ENCODE measurements at places on chromosomes 16 and 17.

- DNase-seq = no peak
These were observed 21.1 kb upstream of the NSMCE1 start for GRCh38 chr16:27289669-27290068.

DNA sequence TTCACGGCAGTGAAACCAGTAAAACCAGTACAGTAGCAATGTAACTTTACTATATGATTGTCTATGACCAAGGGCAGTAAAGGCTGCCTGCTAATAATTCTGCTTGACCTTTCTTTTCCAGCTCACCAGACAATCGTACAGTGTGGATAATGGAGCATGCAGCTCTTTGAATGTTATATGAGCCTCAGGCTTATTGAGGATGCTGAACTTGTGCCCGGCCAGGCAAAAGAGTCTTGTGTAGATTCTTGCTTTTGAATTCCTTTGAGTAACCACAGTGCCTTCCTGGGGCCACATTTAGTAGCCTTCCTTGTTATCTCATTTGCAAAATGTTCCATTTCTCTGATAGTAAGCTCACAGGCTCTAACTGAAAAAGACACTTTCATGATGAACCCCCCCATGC lies 131.8 kb downstream of the CDH11 start:
- no peak for DNase-seq

- DNase-seq = no peak
These were observed 81.8 kb upstream of the TBC1D3K start for GRCh38 chr17:37842401-37842800.

DNA sequence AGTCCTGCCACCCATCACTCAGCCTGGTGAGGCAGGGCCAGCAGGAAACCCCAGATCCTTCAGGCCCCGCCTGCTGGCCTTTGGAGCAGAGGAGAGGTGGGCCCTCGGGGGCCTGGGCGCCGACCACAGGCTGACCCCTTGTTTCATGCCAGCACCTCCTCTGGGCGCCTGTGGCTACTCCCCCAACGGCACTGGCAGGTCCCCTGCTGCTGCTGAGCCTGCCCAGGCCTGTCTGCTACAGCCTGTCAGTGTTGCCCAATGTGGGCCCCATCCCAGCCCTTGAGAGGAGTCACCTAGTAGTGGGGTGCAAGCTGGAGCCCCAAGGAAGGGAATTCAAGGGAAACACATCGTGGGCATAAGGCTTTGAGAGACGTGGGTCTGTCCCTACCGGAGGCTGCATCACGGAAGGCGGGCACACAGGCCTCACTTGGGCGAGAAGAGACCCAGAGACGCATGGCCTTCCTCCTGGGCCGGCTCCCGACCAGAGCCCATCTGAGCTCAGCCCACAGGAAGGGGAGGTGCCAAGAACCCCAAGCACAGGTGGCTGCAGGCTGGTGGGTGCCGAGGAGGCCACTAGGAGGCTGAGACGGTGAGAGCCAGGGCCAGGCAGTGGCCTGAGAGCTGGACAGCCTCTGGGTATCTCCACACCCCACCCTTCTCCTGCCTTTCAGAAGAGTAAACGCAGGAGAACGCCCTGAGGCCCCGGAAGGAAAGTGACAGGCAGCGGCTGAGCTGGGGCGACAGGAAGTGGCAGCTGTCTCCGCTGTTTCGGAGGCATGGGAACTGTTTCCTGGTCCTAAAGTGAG lies 8.0 kb upstream of the FASN start:
- no peak for DNase-seq

GRCh38 chr17:30401097-30401496 lies 22.4 kb downstream of the CPD start:
- DNase-seq = no peak

- no peak for DNase-seq
These were observed 4.4 kb downstream of the MAP3K3 start for GRCh38 chr17:63626551-63627180.

DNA sequence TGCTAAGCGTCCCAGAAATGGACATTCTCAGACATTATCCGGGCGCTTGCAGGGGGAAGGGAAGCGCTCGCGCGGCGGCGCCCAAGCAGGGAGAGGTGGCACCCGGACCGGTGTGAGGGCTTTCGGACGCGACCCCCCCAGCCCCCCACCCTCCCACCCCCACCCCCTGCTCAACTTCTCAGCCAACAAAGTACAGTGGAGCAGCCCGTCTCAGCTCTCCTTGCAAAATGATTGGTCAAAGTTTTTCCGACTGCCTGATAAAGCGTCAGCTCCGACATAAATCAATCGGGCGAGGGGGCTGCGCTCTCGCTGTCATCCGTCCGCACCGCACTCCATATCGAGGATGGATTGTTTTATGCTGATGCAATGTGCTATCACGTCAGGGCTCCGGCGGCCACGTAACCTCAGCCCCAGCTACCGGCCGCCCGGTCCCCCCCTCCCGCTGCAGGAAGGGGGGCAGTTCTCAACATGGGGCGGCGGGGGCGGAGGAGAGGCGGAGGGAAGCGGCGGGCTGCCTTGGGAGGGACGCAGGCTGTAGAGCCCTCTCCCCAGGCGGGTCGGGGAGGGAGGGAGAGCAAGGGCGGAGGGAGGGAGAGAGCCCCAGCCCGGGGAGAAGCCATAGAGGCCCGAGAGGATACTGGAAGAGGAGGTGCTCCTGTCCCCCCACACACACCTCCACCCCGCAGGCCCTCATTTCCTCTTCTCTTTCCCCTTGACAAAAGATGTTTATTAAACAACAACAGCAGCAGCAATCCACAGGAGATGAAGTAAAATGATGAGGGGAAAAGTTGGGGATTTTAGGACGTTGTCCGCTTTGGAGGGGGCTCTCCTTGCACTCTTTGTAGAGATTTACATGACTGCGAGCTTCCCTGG lies at the start of gene HOXB9:
HOXB9 (minus strand) TSS at position 114 of the 873 bp plus-strand sequence; CDS start at position 25, 89 bp downstream.
- DNase-seq = no peak

DNA sequence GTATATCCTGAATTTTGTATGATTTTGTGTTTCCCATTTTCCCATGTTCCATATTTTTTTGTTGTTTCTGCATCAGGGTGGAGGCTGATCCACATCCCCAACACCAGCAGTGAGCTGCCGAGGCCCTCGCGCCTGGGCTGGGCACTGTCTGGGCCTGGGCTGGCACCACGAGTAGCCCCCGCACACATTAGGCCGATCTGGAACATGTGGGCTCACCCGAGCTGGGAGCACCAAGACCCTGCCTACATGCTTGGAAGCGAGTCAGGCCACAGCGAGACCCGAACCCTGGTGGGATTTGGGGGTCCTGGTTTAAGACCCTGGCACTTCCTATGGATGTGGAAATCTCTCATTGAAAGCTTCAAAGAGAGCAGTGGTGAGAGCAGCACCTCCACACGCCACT lies 8.5 kb downstream of the KCTD5 start:
- DNase-seq = no peak

DNA sequence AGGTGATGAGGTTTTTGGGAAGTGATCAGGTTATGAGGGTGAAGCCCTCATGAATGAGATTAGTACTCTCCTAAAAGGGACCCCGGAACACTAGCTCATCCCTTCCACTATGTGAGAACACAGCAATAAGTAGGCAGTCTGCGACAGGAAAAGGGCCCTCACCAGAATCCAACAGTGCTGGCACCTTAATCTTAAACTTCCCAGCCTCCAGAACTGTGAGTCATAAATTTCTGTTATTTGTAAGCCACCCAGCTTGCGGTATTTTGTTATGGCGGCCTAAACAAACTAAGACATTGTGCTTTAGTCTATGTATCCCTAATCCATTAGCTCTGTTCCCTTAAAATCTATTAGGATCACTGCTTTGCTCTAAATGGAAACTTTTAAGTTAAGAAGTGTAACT lies 8.5 kb downstream of the SLFN12 start:
- no peak for DNase-seq

GRCh38 chr17:56690441-56691291 lies 97.2 kb downstream of the NOG start:
- no peak for DNase-seq

DNA sequence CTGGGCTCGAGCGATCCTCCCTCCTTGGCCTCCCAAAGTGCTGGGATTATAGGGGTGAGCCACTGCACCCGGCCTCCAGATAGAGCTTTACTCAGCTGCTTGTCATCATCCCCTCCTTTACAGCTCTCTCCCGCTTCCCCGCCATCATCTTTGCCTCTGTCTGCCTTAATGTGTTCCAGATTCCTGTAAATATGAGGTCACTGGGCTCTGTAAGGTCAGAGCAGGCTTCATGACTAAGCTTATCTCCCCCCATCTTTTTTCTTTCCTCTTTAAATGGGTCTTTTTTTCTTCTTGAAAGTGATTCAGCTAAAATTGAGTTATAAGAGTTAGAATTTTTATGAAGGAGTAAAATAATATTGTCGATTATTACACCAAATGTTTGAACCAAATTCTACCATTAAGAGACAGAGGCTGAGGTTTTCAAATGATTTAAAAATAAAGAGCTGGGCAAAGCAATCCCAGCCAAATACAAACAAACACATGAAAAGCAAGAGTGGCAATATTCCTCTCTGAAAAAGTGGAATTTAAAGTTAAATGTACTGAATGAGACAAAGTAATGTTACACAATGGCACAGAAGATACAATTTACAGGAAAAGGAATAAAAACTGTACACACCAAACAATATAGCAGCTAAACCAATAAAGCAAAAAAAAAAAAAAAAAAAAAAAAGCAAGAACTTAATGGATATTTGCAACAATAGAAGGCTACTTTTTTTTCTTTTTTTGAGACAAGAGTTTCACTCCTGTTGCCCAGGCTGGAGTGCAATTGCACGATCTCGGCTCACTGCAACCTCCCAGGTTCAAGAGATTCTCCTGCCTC lies 62.1 kb downstream of the CRISPLD2 start:
- DNase-seq = no peak

DNA sequence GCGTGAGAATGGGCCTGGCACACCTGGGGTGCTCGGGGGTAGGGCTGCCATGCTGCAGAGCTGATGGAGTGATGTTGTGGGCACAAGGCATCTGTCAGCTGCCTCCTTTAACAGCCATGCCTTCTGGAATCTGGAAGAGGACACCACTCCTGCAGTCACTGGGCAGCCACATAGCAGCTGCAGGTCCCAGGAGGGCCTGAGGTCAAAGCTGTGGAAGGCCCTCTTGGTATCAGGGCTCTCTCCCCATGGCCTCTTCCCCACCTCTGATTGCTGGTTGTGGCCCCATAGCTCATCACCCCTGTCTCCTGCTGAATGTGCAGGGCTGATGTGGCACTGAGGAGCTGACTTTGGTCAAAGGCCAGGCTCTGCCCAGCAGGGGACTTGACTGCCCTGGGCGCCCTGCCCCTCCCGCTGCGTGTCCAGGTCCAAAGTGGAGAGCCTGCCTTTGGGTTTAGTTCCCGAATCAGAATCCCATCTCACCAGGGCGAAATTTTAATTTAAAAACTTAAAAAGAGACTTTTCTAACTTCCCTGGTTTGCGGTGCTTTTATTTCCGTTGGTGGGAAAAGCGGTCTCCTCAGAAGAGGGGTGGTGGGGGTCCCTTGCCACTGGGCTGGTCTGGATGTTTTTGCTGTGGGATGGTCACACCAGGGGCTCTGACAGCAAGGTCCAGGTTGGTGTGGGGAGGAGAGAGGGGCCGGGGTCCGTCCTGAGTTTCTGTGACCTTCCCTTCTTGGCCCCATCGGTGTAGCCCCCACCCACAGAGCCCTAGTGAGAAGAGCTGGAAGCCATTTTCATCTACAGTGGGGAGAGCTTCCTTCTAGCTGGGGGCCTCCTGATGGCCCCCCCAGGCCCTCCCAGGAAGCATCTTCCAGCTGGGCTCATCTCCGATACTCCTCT lies 5.9 kb downstream of the UBALD2 start:
- DNase-seq = no peak

DNA sequence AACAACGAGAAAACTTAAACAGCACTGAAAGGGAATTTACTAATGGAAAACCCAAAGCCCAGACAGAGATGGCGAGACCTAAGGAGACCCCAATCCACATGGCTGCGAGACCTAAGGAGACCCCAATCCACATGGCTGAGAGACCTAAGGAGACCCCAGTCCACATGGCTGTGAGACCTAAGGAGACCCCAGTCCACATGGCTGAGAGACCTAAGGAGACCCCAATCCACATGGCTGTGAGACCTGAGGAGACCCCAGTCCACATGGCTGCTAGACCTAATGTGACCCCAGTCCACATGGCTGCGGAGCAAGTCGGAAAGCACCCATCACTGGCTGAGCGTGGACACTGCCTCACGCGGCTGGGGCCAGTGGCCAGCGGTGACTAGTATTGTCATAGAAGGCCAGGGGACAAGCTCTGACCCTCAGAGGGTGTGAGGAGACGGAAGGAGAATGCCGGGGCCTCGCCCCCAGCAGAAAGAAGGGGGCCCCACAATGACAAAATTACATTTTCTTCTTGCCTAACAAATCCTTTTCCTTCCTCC lies 241.8 kb downstream of the C16orf95 start:
- DNase-seq = no peak

DNA sequence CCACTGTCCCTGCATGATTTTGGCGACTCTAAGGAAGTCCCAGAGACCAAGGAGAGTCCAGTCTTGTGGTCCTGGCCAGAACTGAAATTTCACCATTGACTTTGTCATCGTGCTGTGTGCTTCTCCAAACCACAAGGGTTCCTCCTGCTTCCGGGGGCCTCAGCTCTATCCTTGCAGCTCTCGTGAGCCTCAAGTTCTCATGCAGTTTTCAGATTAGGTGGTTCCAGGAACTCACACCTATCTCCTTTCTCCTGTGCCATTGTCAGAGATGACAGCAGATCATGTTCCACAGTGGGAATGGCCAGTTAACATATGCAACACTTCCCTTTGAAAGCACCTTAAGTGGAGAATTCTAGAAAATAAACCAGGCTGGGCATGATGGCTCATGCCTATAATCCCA lies 97.9 kb upstream of the CRHR1 start:
- DNase-seq = no peak

DNA sequence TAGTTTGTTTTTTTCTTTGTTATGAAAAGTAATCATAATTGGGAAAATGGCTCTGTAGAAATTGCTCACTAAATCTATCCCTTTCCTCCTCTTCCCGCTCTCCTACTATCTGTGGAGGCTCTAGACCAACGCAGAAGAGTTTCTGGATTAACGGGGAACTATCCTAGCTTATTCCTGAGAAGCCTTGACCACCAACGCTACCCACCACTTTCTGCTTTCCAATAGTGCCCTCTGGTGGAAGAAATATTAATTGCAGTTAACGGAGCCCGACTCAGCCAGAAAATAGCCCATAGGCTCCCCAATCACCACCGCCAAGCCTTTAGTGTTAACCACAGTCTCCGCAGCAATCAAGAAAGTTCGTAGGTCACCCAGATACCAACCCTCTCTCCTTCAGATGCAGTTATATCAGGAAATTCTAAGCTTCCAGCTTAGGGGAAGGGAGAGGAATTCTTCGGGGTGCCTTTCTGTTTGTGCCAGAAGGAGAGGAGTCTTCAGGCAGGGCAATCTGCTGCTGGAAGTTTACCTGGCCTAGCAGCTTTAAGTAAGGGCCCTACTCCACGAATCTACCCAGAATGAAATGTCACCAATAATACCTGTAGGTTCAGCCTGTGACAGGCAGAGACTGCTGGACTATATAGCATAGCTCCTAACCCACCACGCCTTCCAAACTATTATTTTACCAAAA lies 23.0 kb upstream of the NSRP1 start:
- no peak for DNase-seq

All from NCI-H1048 (cell line).